ENCODE measurements at places on chromosomes 1 and 21. TPM values are rescaled to one million over a fixed set of nuclear protein-coding genes. Genes with fewer than 3 reads are reported as not detected.

GRCh38 chr1:61337981-61338848, 255.9 kb downstream of the NFIA start:
- no peak overlapping the region for H3K4me3 ChIP-seq
- no peaks in the 10 kb centered on the region for H3K36me3 ChIP-seq
- H3K4me1 ChIP-seq = no peaks in the 10 kb centered on the region
- peak; percentile 5 for DNase-seq
- H3K27me3 ChIP-seq = no peaks in the 10 kb centered on the region
- H3K27ac ChIP-seq = no peak overlapping the region

DNA sequence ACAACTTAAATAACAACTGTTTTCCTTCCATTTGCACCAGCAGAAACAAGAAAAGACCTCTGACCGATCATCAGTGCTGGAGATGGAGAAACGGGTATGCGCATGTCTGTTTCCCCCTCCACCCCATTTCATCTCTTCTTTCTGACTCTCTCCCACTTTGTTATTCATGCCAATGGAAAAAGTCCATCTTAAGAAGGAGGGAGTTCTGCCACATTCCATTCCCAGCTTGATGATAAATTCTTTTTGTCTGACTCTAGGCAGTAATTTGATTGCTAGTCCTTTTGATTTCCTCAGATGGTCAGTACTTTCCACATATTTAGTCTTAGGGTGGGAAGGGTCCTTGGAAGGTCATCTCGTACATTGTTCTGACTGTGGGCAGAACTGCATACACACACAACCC, 142.5 kb downstream of the SYT2 start:
- H3K4me1 ChIP-seq = no peaks in the 10 kb centered on the region
- no peaks in the 10 kb centered on the region for H3K27me3 ChIP-seq

- H3K4me1 ChIP-seq = peaks cover 35% of the 10 kb centered on the region
- no peak overlapping the region for H3K27ac ChIP-seq
- H3K27me3 ChIP-seq = no peaks in the 10 kb centered on the region
- DNase-seq = no peak
Observed at GRCh38 chr1:115088115-115088778, 1.1 kb downstream of the TSPAN2 start.

DNA sequence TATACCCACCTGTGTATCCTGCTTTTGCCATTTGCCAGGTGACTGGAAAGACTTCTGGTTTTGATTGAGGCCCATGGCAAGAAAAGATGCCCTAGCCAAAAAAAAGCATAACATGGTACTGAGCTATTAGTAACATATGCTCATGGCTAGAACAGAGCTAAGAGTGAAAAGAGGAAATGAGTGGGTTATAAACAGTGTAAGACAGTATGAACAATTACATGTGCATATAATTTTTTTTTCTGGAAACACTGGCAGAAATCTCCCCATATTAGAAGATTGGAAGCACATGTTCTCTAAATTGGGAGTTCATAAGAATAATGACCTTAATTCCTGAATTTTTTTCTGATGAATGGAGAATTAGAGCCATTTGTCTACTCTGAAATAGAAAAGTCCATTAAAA, 41.2 kb upstream of the PDC start:
- no peaks in the 10 kb centered on the region for H3K36me3 ChIP-seq
- DNase-seq = no peak
- no peak overlapping the region for H3K4me3 ChIP-seq
- H3K27ac ChIP-seq = no peak overlapping the region

GRCh38 chr1:21594935-21595897, 73.9 kb downstream of the RAP1GAP start:
- H3K4me1 ChIP-seq = no peaks in the 10 kb centered on the region
- no peak overlapping the region for H3K27ac ChIP-seq
- no peaks in the 10 kb centered on the region for H3K27me3 ChIP-seq
- no peaks in the 10 kb centered on the region for H3K36me3 ChIP-seq

- H3K27me3 ChIP-seq = peaks cover 47% of the 10 kb centered on the region
- peak overlapping the region; percentile 46 for H3K4me3 ChIP-seq
- H3K27ac ChIP-seq = no peak overlapping the region
- no peaks in the 10 kb centered on the region for H3K36me3 ChIP-seq
- no peak for DNase-seq
Observed at GRCh38 chr1:9293241-9293532, 493 bp downstream of the SPSB1 start.

- H3K27me3 ChIP-seq = no peaks in the 10 kb centered on the region
- peaks cover 83% of the 10 kb centered on the region for H3K4me1 ChIP-seq
- H3K4me3 ChIP-seq = peak overlapping the region; percentile 81
Observed at GRCh38 chr21:33266789-33267135, 595 bp downstream of the IL10RB start.

The FAM78B gene
- not detected for polyA plus RNA-seq

The TBX19 gene
- 4.4 TPM for polyA plus RNA-seq

The NBPF4 gene
- polyA plus RNA-seq = not detected
